CD8-positive, alpha-beta T cell (primary cell): ENCODE measurements at places on chromosomes 12 and 14. TPM values are rescaled to one million over a fixed set of nuclear protein-coding genes. Genes with fewer than 3 reads are reported as not detected.

Gene CCDC92
- 8.1 TPM for total RNA-seq

Gene ANKLE2
- 54.7 TPM for total RNA-seq

Gene PRKD1
- not detected for total RNA-seq

Gene ZC2HC1C
- not detected for total RNA-seq

Gene TBX3
- not detected for total RNA-seq

Gene TTC8
- 1.3 TPM for total RNA-seq

Gene CLEC9A
- total RNA-seq = not detected

Gene KERA
- not detected for total RNA-seq

Gene TMTC2
- total RNA-seq = 1.9 TPM

Gene TRMT5
- 1.8 TPM for total RNA-seq

GRCh38 chr12:93571365-93571924 lies 1.0 kb upstream of the SOCS2 start:
- DNase-seq = peak; percentile 77

GRCh38 chr12:43162138-43162537 lies 389.9 kb downstream of the ADAMTS20 start:
- DNase-seq = no peak

DNA sequence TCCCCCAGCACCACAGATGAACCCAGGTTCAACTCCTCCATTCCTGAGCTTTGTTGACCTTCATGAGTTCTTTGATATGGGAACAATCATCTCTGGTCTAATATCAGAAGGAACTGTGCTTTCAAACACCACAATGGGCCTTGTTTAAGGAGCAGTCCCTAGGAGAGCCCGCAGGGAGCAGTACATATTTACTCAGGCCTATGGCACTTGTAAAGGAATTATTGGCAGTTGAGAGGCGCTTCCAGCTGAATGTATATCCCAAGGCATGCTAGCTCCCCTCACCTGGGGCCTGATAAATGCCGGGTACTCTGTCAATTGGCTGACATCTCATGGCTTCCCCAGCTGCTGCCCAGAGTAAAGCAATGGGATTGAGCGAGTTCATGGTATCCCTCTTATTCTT lies 76.2 kb downstream of the ZFP36L1 start:
- no peak for DNase-seq

DNA sequence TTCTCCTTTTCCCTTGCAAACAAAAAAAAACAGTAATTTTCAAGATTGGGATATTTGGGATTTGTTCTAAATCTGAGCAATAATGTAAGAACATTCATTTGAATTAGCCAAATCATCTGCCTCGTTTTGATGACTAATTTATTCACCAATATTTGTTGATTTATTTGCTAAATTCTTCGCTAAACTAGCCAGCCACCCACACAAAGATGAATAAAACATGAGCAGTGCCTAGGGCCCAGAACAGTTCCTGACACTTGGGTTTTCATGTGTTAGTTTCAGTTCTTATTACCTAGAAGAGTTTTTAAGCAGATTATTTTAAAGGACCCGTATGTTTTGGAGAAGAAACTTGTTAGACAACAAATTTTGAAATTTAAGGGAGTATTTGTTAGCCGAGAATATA lies 1.4 kb downstream of the ETNK1 start:
- DNase-seq = no peak

GRCh38 chr14:50830932-50831725 lies at the start of gene NIN:
Gene NIN (minus strand): TSS chr14:50831162. CDS start chr14:50822056, 9,106 bp downstream.
- peak; percentile 62 for DNase-seq

DNA sequence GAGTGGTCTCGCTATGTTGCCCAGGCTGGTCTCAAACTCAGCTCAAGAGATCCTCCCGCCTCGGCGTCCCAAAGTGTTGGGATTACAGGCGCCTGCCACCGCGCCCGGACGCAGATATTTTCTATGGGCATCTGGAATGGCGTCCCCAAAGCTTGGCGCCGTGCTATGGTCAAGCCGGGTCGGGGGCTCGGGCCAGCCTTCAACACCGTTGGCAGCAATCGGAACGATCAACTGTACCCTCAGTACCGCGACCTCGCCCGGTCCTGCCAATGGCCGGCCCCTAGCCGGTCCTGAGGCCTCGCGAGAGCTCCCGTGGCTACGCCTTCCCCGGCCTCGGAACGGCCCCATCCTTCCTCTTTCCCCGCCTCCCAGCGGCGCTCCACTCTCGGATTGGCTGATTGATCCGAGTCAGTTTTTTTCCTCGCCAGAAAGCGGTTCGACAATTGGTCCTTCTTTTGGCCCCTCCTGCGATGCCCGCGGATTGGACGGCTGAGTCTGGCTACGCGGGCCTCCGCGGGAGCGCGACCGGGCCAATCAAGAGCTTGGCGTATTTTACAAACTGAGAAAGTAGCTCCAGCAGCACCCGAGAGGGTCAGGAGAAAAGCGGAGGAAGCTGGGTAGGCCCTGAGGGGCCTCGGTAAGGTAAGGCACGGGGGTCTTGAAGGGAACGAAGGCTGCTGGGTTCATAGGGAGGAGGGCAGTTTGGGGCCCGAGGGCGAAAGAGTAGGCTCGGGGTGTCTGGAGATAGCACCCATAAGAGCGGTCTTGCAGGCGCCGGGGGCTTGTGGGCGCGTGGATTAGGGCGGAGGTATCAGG lies at the start of gene TROAP:
TROAP (plus strand) TSS at position 548 of the 816 bp plus-strand sequence. CDS start 354 bp downstream, outside the sequence.
- peak; percentile 95 for DNase-seq

- DNase-seq = no peak
These were observed 104.9 kb upstream of the FKBP4 start for GRCh38 chr12:2689879-2690278.

GRCh38 chr14:105205673-105206208 lies 24.6 kb upstream of the NUDT14 start:
- DNase-seq = no peak

- DNase-seq = no peak
These were observed 43.9 kb downstream of the PPP4R3A start for GRCh38 chr14:91466192-91466591.

- DNase-seq = no peak
These were observed 96.3 kb downstream of the ST8SIA1 start for GRCh38 chr12:22238211-22238610.

GRCh38 chr14:50800032-50800431 lies 30.9 kb downstream of the NIN start:
- no peak for DNase-seq

GRCh38 chr14:58833634-58834378 lies 196.0 kb downstream of the DACT1 start:
- no peak for DNase-seq

DNA sequence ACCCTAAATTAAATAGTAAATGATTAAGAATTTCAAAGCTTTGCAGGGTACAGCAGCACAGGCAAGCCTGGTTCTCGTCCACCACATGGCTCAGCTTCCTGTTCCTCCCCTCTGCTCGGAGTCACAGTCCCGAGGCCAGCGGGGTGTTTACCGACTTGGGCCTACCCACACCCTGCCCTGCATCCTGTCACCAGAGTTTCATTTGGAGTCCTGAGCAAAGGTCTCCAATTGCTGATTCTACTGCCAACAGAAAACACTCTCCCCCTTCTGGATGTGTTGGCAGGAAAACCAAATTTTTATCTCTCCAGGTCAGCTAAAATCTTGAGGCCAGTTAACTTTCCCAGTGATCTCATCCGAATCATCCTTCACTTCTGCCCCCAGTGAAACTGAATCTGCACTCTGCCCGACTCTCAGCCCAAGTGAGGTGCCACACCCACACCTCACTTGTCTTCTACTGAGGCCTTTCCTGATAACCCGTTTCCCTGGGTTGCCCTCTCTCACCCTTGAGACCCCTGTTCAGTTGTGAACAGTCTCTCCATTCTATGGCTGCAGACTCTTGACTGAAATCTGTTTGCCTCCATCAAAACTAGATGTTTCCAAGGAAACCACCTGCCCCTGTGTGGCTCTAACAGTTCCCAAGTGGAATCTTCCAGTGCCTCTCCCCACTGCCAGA lies 71.2 kb downstream of the VCPKMT start:
- DNase-seq = peak; percentile 86

- DNase-seq = no peak
These were observed 181.0 kb downstream of the ADGRD1 start for GRCh38 chr12:131134523-131135310.

GRCh38 chr14:92930737-92931602 lies 8.0 kb downstream of the CHGA start:
- no peak for DNase-seq

- no peak for DNase-seq
These were observed 8.6 kb upstream of the TMCC3 start for GRCh38 chr12:94658931-94659330.

DNA sequence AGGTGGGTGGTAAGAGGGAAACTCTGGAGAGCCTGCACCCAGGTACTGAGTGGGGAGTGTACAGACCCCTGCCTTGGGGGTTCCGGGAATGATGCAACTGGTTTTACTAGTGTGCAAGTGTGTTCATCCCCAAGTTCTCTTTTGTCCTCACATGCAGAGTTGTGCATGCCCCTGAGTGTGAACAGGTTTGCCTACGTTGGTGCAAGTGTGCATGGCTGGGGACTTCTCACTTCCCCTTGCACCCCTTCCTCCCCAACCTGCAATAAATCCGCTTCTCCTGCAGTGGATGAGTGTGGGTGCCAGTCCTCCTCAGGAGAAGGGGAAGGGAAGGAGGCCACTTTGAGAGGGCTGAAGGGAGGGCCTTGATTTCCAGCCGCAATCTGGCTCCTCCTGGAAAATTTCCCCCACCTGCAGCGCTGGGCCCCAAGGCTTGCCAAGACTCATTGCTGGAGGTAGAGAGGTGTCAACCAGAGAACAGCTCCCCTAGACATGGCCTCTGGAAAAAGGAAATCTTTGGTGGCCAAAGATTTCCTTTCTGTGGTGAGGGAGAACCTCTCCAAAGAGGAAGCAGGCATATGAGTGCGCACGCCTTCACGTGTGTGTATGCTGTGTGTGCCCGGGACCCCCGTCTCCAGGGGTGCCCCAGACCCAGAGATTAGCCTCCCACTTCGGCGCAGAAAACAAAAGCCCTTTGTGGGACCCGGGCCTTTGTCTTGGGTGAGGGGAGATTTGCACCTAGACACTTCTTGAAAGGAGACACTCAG lies 5.5 kb downstream of the AQP2 start:
- no peak for DNase-seq

- peak; percentile 67 for DNase-seq
These were observed 2.7 kb upstream of the SAMD4A start for GRCh38 chr14:54564071-54564867.

- DNase-seq = no peak
These were observed 192.2 kb upstream of the ARHGAP5 start for GRCh38 chr14:31884776-31885379.

DNA sequence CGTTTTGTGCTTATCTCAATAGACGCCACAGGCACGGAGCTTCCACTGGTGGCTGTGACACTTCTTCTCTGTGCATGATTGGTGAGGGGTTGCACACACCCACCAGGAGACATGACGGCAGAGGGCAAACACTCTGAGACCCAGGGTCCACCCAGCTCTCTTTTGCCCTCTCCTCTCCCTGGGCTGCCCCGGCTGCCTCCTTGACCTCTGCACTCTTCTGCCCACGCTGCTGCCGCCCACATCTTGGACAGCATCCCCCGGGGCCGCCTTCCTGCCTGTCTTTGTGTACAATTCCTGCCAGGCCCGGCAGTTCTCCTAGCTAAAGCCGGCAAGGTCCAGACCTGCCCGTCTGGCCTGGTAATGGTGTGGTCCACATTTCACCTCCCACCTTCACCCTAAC lies 44.7 kb downstream of the DPF3 start:
- DNase-seq = no peak

- no peak for DNase-seq
These were observed 165.7 kb downstream of the AKAP6 start for GRCh38 chr14:32494609-32495434.
